ENCODE measurements at places on chromosomes 11 and 22.

GRCh38 chr11:6196396-6196795 lies 2.6 kb upstream of the OR52W1 start:
- DNase-seq = no peak

- DNase-seq = no peak
Observed at GRCh38 chr11:35334385-35335090, 84.8 kb downstream of the SLC1A2 start.

DNA sequence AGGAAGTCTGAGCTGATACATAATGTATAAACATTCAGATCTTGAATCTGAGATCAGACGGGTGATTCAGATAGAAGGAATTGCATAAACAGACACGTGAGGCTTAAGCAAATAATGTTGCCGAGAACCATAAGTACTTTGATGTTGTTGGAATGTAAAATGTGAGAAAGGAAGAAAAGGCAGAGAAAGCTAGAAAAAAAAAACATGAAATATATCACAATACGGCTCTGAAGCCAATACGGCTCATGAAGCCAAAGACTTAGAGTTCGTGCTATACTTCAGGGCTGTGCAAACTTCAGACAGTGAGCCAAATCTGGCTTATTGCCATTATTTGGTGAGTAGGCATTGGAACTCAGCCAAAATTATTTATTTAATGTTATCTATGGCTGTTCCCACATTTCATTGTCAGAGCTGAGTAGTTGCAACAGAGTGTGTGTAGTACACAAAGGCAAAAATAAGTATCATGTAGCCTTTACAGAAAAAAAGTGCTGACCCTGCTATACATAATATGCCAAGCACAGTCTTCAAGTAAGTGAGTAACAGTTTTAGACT lies 673.3 kb downstream of the CNTN5 start:
- DNase-seq = no peak

- no peak for DNase-seq
Observed at GRCh38 chr11:30617762-30618161, 31.6 kb upstream of the MPPED2 start.

GRCh38 chr11:59801981-59802638 lies 8.5 kb downstream of the MRPL16 start:
- DNase-seq = no peak

DNA sequence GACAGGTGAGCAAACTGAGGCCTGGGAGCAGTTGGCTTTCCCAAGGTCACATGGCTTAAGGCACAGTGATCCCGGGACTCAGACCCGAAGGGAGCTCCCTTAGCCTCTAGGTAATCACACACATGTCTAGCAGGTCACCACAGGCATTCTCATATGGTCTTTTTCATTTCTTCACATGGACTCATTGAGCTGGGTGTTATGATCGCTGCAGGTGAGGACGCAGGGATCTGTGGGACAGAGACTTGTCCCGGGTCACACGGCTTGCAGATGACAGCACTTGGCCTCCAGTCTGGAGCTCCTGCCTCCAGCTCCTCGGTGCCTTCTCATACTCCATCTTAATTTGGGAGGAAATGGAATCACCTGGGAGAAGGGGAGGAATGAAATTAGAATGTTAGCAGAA lies 23.6 kb upstream of the CACNG2 start:
- no peak for DNase-seq

DNA sequence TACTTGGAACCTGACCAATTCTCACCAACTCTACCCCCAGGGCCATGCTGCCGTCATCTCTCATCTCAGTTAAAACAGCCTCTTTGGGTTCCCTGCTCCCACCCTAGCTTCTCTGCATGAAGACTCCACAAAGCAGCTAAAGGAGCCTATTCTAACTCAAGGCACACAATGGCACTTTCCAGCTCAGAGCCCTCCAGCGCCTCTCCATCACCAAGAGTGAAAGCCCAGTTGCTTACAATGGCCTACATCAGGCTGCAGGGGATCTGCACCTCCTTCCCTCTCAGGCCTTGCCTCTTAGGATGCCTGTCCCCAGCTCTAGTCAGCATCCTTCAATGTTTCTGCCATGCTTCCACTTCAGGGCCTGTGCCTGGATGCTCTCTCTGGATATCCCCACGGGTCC lies 83.7 kb upstream of the GNAZ start:
- DNase-seq = no peak

GRCh38 chr11:78161962-78162371 lies 22.5 kb upstream of the ALG8 start:
- no peak for DNase-seq

DNA sequence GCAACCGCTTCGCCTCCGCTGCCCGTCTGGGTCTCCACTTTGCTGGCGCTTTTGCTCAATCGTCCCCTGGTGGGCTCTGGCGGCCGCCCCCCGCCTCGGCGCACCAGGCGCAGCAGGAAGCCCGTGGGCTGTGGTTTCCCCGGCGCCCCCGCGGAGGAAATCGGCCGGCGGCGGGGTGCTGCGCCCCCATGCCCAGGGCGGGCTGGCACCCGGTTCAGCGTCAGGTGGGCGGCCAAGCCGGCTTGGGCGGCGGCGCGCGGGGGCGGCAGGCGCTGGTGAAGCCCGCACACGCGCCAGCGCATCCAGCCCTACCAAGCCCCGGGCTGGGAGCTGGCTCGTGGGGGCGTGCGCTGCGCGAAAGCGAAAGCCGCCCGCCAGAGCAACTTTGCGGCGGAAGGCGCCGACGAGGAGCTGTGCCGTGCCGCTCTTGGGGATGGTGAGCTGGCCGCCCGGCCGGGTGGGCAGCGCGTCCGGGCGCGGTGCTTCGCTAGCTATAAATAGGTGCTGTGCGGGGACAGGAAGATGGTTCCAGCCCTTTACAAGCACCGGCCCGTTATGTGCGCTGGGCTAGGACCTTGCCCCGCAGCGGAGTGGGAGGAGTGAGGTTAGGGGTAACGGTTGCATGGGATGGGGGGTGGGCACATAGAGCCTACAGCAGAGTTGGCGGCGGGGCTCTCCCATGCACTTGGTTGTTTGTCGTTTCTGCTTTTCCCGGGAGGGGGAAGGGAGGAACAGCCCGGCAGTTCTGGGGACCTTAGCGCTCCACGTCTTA lies 25.0 kb upstream of the SUSD2 start:
- no peak for DNase-seq

- peak; percentile 93 for DNase-seq
Observed at GRCh38 chr11:560305-561147, at the start of the genes LMNTD2 and RASSF7. Gene LMNTD2 (minus strand): TSS chr11:560738. CDS start chr11:560716, 22 bp downstream. Gene RASSF7 (plus strand): TSS chr11:560970. CDS start chr11:561769, 799 bp downstream.

- no peak for DNase-seq
Observed at GRCh38 chr11:103901656-103902055, 134.8 kb upstream of the DDI1 start.

DNA sequence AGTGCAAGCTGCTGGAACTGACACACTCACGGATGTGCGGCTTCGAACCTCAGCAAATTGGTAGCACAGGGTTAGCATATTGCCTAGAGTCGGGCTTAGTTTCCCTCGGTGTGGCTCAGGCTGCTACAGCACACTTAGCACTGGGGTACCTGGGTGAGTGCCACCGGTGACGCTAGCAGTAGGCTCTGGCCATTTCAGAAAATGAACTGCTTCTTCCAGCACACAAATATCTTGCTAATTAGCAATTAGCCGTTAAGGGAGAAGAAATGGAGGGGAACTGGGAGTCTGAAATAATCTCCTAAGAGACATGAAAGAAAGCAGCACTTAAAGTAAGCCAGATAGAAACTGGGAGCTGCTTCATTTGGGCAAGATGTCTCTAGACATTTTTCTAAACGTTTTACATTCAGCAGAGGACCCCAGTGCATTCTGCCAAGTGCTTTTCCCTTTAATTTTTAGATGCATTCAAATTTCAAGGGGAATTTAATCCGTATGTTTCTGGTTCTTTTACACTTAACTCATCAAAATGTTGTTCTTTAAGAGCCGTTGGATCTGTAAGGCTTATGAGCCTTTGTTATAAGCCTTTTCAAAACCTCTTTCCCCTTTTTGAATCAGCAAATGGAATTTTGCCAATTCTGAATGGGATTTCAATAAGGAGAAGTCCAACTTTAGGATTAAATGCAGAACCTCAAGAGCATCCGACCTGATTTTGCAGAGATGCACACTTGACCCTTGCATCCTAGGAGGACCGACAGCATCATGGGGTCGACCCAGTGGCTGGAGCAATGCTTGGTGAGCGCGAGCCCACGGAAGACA lies 708.1 kb downstream of the NTM start:
- DNase-seq = no peak

- DNase-seq = no peak
Observed at GRCh38 chr11:106456647-106457046, 379.2 kb downstream of the AASDHPPT start.

DNA sequence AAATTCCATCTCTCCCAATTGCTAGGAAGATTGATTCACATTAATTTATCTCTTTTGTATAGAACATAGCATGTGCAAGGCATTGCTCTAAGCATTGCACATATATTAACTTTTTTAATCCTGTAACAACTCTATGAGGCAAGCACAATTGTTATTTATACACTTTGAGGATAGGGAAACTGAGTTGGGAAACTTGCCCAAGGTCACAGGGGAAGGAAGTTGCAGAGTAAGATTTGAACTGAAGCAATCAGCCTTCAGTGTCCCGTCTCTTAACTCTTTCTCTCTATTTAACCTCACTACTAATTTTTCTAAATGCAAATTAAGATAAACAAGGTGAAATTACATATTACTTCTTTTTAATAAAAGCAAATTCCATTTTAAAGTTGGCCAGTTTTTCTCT lies 22.2 kb downstream of the OR56B4 start:
- DNase-seq = no peak

DNA sequence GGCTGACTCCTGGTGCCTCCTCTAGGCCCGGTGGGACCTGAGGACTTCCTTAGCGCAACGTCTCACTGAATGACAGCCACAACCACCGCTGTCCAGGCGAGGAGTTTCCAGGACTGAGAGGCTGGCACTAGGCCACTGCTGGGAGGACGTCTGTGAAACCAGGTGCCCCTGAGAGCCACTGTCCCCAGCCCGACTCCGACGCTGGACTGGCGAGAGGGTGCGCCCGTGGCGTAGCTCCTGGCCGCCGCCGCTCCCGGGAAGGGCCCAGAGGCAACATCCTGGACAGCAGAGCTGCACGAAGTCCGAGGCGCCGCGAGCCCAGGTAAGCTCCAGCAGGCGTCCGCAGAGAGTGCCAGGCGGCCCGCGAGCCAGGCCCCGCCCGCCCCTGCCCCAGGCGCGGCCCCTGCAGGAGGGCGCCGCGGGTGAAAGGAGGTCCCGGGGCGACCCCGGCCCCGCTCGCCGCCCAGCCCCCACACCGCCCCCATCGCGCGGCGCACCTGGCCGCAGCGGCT lies 525 bp downstream of the DGCR2 start:
- peak; percentile 24 for DNase-seq

DNA sequence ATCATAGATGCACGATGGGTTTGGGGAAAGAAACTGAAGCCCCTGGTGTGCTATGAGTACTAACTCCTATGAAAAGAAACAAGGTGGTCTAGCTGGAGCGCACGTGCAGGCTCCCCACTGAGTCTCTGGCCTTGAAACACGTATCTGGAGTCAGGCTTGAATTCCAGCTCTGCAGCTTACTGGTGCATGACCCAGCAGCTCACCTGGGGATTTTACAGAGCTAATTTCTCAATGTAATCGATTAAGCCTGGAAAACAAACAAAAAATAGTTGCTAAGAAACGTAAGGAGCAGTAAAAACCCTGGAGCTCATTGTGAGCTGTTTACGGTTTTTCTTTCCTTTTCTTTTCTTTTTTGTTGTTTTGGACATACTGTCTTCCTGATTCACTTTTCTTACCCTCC lies 12.3 kb downstream of the KCNJ1 start:
- no peak for DNase-seq

- DNase-seq = no peak
Observed at GRCh38 chr11:65549096-65549495, 9.1 kb downstream of the LTBP3 start.

GRCh38 chr11:20963596-20963995 lies 294.2 kb downstream of the NELL1 start:
- no peak for DNase-seq

DNA sequence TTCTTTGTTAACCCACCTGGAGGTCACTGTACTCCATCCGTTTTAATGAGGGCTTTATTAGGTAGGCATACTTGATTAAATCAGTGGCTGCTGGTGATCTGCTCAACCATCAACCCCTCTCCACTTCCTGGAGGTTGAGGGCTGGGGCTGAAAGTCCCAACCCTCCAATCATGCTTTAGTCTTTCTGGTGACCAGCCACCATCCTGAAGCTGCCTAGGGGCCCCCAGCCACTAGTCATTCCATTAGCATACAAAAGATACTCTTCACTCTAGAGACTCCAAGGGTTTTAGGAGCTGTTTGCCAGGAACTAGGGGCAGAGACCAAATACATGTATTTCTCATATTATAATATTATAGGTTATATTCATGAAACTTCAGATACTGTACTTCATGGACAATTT lies 13.5 kb downstream of the DNAJC24 start:
- no peak for DNase-seq

DNA sequence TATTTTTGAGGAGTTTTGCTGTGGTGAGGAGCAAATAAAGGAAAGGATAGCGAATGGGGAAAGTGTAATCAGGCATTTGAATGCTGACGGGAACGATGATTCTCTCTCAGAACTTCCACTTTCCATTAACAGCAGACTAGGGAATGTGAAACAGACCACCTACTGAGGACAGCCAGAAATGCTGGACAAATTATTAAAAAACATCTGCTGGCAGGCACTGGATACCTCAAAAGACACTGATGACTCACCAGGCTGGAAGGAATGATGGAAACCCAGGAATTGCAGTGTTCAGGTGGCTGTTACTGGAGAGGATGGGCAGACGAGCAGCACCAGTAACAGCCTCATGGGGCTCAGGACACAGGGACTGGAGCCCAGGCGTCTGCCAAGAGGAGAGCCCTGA lies 33.4 kb downstream of the PLA2G6 start:
- DNase-seq = no peak

GRCh38 chr11:33663121-33663520 lies 37.5 kb downstream of the C11orf91 start:
- DNase-seq = no peak

Measured in stimulated activated CD8-positive, alpha-beta memory T cell treated with anti-CD3 and anti-CD28 coated beads, Interleukin-4, amount 100 ng/mL, for 1 hour (primary cell).